Posterior cingulate gyrus (tissue), 11 donors: ENCODE measurements at places on chromosomes 16 and 17.
A peak's percentile ranks its signal among the peaks of the same experiment; 100 is the strongest.

DNA sequence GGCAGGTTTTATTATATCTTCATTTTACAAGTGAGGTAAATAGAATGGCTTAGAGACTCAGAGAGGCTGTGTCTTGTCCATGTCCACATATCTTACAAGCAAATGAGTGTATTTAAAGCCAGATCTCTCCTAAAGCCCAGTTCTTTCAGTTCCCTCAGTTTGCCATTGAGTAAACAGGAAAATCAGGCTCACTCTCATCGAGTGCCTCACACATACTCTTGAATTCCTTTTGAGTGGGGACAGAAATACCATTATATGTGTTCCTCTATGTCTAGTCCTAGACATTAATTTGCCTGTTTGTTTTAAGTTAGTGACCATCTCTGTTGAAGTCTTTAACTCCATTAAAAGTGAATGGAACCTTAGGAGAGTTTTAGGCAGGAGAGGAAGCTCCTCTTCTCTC lies 40.1 kb downstream of the BPTF start:
- DNase-seq = no peak

DNA sequence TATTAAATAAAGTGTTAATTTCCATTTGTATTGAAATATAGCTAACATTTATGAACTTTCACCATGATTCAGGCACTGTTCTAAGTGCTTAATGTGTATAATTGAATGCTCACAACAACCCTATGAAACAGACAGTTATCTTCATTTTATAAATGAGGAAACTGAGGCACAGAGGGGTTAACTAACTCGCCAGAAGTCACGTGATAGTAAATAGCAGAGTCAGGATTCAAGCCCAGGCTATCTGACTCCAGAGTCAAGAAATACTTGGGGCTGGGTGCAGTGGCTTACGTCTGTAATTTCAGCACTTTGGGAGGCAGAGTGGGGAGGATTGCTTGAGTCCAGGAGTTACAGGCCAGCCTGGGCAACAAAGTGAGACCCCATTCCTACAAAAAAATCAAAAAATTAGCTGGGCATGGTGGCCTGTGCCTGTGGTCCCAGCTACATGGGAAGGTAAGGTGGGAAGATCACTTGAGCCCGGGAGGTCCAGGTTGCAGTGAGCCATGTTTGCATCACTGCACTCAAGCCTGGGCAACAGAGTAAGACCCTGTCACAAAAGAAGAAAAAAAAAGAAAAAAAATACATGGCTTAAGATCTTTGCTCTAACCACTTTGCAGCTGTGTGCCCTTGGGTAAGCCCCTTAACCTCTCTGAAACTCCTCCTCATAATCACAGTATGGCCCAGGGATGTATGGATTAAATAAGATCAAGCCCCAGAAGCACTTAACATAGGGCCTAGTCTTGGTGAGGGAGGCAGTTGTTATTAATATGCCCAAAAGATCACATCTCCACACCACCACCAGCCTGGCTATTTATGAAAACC lies 29.0 kb downstream of the WSB1 start:
- DNase-seq = no peak

GRCh38 chr17:65678546-65678945 lies 117.1 kb upstream of the AXIN2 start:
- no peak for DNase-seq

GRCh38 chr17:15973834-15974233 lies 25.7 kb downstream of the ZSWIM7 start:
- DNase-seq = no peak

DNA sequence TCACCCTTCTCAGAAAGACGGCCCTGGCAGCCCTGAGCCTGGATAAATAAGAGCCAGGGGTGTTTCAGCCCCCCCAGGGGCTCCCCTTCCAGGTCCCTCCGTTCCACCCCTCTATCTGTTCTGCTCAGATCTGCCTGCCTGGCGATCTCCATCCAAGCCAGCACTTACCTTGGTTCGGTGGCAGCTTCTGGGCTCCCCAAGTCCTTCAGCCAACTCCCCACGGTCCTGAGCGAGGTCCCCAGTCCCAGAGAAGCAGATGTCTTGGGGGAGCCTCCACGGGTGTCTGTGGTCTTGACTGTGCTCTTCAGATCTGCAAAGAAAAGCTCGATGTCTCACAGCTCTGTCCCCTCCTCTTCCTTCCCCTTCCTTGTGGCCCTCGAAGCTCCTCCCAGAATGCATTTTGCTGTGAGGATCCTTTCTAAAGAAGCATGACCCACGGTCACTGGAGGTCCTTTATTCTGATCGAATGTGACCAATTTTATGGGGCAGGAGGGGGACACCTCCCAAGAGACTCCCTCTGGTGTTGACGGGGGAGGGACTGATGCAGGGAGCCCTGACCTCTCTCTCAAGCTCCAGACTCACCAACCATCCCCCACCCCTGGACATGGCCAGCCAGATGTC lies at the start of gene PIK3R6:
Gene PIK3R6, minus strand, starts transcription at position 314 of the 621 bp plus-strand sequence. CDS start 17,880 bp downstream, outside the sequence.
- DNase-seq = no peak

GRCh38 chr17:45296003-45296832 lies 20.6 kb downstream of the MAP3K14 start:
- no peak for DNase-seq

GRCh38 chr16:2836646-2837508 lies 6.8 kb downstream of the ZG16B start:
- no peak for DNase-seq

GRCh38 chr17:76351526-76352071 lies 2.1 kb downstream of the PRPSAP1 start:
- no peak for DNase-seq

GRCh38 chr16:79261481-79261940 lies 339.0 kb downstream of the MAF start:
- DNase-seq = no peak

GRCh38 chr17:44850025-44850424 lies 2.3 kb downstream of the HIGD1B start:
- no peak for DNase-seq

DNA sequence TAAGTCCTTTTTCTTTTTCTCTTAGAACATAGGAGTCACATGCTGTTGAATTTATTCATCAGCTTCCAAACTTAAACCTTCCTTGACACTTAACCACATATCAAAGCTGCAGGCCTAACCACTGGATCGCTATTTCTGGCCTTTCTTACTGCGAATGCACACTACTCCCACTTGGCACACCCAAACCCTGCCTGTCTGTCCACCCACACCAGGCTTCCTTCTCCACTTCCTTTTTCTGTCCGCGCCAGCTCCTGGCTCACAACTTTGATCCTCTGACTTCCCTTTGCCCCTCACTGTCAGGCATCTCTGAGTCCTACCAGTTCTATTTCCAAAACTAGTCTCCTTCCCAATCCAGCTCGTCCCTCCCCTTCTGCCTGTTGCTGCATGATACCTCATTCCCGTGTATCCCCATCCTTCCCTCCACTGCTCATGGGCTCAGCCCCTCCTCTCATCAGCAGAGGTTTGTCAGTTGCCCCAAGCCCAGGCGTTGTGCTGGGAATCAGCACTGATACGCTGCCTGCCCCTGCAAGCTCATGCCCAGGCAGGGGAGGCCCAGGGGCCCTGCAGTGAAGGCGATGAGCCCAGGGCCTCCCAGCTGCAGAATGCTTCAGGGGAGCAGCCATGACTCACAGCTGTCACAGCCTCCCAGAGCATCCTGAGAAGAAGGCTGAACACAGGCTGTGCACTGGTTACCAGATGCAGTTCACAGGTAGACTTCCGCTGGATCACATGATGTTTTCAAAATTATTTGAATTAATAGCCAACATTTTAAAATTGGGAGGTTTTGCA lies 179.8 kb downstream of the KATNIP start:
- no peak for DNase-seq

- no peak for DNase-seq
Observed at GRCh38 chr16:61617219-61617783, 418.9 kb downstream of the CDH8 start.

GRCh38 chr16:72877374-72878028 lies 170.4 kb downstream of the ZFHX3 start:
- DNase-seq = no peak

- DNase-seq = peak; percentile 73
Observed at GRCh38 chr17:66441101-66441661, 138.8 kb downstream of the PRKCA start.

DNA sequence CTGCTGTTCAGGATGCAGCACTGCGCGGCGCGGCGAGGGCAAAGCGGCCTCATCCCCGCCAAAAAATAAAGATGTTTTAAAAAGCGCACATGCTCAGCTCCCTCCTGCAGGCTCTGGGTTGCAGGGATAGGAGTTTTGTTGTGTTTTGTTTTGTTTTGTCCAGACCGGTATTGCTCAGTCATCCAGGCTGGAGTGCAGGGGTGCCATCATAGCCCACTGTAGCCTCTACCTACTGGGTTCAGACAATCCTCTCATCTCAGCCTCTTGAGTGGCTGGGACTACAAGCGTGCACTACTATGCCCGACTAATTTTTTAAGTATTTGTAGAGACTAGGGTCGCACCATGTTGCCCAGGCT lies 636 bp downstream of the WWOX start:
- DNase-seq = no peak

- no peak for DNase-seq
Observed at GRCh38 chr16:68724797-68725196, 12.3 kb upstream of the CDH1 start.

DNA sequence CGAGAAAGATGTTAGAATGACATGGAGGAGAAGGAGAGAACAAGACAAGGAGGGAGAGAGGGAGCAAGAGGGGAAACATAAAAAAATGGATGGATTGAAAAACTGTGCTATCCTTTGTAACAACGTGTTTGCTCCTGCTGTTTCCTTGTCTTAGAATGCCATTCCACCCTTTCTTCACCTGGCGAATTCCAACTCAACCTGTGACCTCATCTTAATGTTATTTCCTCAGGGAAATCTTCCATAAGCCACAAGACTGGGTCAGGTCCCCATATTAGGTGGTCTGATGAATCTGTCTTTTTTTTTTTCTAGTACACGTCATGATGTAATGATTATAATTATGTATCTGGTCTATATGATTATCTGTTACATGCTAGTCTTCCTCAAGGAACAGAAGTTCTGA lies 195.0 kb upstream of the MAF start:
- no peak for DNase-seq

GRCh38 chr17:39335704-39336223 lies 65.7 kb downstream of the FBXL20 start:
- DNase-seq = no peak

DNA sequence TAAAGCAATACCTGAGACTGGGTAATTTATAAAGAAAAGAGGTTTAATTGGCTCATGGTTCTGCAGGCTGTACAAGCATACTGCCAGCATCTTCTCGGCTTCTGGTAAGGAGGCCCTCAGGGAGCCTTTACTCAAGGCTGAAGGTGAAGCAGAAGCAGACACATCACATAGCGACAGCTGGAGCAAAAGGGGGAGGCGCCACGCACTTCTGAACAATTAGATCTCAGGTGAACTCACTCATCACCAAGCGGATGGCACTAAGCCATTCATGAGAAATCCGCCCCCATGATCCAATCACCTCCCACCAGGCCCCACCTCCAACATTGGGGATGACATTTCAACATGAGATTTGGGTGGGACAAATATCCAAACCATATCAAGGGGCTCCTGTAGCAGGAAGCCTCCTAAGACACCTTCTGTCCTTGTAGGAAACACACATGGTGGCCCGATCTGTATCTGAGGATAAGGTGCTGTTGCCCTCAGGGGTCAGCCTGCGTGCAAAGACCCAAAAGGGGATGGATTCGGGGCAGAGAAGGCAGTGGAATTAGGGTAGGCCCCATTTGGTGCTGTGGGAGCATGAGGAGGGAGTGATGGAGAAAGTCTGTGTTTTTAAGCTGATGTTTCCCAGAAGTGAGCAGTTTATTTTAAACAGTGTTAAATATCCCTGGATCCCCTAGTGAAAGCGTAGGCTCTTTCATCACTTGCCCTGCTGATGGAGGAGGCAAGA lies 23.0 kb downstream of the IL21R start:
- no peak for DNase-seq

DNA sequence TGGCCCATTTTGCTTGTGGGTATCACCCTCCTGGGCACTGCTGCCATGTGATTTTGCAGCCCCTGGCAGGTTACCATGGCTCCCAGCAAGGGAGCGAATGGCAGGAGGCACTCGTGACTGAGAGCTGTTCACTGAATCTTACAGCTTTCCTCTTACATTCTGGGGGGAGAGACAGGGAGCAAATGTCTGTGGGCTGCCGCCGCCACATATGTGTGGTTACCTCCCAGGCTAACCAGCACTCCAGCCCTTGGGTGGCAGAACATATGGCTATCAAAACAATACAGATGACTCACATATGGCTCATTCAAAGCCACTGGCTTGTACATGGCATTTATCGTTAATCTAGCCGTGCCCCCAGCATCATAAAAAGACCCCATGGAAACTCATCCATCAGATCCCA lies 19.8 kb downstream of the GTF3C1 start:
- peak; percentile 47 for DNase-seq

DNA sequence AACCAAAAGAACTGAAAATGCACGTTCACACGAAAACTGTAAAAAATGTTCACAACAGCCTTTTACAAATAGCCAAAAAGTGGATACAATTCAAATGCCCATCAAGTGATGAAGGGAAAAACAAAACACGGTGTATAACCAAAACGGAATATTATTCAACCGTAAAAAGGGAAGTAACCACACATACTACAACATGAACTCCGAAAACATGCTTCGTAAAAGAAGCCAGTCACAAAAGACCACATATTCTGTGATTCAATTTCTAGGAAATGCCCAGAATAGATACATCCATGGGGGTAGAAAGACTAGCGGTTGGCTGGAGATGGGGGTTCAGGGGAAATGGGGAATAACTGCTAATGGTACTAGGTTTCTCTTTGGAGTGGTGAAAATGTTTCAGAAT lies 81.5 kb upstream of the TRAP1 start:
- DNase-seq = no peak

- DNase-seq = no peak
Observed at GRCh38 chr17:35315283-35315682, 58.1 kb downstream of the SLFN11 start.

DNA sequence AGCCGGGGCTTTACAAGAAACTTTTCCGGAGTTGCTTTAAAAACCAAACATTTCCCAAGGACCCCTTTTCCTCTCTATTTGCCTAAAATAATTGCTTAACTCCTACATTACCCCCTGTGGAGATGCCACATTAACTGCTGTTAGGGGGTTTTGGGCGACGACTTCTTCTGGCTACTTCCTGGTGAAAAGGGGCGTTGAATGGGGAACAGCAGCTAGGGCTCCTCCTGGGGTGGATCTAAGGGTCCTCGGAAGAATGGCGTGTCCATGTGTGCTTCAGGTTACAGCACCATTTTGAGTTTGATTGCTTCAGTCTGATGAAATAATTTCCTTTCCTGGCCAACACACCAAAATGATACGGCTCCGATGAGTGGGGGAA lies 22.0 kb downstream of the ABCC1 start:
- DNase-seq = no peak
